ENCODE measurements at places on chromosomes 6 and 20.

GRCh38 chr6:90401933-90402830 is 105.5 kb upstream of the BACH2 start:
- DNase-seq: peak; percentile 71

DNA sequence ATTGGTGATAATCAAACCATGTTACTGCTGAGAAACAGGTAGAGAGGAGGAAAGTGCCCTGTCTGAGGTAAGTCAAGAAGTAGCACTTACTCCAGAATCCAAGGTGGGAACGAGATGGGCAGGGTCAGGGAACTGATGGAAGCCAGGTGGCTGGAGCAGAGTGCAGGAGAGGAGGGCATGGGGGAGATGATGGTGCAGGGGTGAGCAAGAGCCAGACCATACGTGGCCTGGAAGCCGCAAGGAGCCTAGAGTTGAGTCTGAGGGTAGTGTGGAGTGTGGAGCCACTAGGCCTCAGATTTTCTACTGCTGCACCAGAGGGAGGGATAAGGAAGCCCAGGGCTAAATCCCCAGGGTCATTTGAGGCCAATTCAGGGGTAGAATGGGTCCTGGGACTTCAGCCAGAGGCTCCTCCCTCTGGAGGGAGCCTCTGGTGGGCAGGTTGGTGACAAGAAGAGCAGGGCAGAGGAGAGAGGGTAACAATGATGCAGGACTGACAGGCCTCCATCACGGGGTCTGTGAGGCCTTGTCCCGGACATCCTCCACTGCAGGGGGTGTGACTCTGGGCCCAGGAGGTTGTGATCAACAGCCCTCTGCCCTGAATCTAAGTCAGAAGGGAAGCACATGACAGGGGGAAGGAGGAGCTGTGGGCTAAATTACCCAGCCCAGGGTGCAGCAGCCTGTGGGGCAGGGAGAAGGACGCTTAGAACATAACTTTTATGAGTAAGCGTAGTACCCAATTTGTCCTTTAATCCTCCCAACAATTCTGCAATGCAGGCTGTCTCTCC is 28.7 kb downstream of the COX4I2 start:
- peak; percentile 35 for DNase-seq

DNA sequence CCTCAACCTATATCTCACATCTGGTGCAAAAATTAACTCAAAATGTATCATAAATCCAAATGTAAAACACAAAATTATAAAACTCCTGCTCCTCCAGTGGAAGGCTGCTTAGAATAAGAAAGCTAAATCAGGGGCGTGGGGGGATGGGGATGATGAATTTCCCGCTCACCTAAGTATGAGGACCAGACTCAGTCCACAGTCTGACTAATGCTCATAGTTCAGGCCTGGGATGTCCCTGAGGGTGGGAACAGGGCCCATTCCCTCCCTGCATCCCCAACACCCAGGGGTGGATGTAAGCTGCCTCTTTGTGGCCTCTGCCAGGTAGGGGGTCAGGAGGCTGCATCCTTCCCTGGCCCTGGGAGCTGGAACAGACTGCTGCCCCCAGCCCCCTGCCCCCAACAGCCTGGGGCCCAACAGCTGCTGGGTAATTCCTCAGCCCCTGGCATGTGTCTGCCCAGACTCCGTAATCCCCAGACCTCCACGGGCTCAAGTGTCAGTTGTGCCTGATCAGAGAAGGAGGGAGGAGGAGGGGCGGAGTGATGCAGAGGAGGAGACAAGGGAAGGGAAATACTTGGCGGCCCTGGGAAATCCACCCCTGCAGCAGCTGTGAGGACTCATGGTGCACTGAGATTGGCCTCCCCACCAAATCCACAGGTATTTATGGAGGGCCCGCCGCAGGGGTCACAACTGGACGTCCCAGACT is 224.5 kb downstream of the PREX1 start:
- no peak for DNase-seq

DNA sequence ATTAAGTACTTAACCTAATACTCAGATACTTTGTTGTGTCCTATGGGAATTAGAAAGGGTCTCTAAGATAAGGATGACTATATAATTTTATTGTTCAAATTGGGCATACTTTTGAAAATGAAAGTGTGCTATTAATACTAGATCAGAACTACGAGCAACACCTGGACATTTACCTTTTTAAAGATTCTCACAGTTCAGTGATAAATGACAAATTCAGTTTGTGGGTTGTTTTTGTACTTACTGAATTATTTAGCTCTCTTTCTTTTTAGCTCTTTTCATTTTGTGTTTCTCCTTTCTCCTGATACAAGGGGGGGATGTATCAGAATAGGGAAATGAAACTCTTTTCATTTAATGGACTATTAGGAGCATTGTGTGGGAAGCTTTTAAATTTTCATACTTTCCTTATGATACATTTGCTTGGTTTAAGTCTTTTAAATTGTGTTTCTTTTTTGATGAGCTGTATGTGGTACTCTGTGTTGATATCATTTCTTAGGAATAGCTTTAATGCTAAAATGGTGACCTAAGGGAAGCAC is 47.5 kb downstream of the PHF3 start:
- no peak for DNase-seq

- no peak for DNase-seq
Observed at GRCh38 chr6:153328194-153328593, 197.1 kb upstream of the RGS17 start.

- no peak for DNase-seq
Observed at GRCh38 chr6:11760015-11760473, 18.6 kb downstream of the ADTRP start.

- no peak for DNase-seq
Observed at GRCh38 chr6:138410048-138410735, 6.2 kb downstream of the HEBP2 start.

GRCh38 chr6:87700397-87701343 is 1.4 kb downstream of the AKIRIN2 start:
- peak; percentile 70 for DNase-seq

DNA sequence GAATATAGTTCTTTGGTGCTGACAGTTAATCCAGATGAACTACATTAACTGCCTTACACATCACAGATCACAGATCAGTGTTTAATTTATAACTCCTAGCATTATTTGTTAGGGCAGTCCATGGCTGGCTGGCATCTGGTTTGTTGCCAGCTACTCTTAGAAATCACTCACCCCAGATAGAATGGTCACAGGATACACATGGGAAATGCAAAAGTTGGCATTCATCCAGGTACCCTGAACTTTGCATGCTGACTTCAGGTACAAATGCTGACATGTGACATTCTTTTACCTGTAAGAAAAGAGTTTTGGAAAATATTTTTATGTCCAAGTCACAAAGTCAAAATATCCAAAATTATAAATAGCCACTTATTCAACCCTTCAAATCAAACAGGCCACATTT is 20.2 kb downstream of the FBXL4 start:
- no peak for DNase-seq

DNA sequence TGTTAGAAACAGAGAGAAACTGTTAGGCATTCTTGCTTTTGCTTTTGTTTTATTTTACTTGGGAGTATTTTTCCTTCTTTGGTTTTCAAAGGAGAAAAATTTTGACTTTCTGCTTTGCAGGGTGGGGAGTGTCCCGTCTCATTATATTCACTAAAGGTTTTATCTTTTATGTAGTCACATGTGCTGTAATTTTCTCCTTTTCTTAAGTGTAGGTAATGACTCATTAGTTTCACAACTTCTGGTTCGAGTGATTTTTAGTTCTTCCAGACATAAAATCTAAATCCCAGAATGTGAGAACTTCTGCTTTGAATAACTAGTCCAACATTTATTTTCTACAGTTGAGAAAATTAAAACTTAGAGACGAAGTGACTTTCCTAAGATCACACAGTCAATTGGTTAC is 37.7 kb downstream of the ADGRF1 start:
- no peak for DNase-seq

- DNase-seq: peak; percentile 84
Observed at GRCh38 chr20:62143081-62143956, at the start of the genes PSMA7 and SS18L1. PSMA7 (minus strand) TSS chr20:62143394; CDS start chr20:62143303, 91 bp downstream. SS18L1 (plus strand) TSS chr20:62143769; CDS start chr20:62143821, 52 bp downstream.

DNA sequence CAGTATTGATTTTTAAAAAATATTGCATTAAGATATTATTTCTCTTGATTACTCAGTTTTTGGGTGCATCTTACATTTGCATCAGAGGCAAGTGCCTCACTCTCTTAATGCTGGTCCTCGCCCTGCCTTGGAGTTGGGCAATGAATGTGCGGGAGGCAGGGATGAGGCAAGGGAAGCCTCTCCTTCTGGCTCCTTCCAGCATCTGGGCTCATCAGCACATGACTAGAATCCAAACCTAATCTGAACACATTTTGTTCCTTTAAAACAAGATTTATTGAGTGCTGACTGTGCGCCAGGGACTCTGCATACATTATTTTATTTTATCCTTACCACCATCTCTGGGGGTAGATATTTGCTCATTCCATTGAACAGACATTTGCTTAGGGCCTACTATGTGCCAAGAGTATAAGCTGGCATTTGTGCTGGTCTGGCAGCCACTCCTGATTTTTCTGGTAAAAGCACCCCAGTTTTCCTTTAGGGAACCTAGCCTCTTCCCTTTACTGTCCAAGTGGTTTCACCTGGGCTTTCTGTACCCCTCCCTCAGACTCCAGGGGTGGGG is 71.9 kb upstream of the ZNFX1 start:
- no peak for DNase-seq

GRCh38 chr6:26474439-26474881 is 16.7 kb downstream of the BTN2A1 start:
- DNase-seq: no peak

DNA sequence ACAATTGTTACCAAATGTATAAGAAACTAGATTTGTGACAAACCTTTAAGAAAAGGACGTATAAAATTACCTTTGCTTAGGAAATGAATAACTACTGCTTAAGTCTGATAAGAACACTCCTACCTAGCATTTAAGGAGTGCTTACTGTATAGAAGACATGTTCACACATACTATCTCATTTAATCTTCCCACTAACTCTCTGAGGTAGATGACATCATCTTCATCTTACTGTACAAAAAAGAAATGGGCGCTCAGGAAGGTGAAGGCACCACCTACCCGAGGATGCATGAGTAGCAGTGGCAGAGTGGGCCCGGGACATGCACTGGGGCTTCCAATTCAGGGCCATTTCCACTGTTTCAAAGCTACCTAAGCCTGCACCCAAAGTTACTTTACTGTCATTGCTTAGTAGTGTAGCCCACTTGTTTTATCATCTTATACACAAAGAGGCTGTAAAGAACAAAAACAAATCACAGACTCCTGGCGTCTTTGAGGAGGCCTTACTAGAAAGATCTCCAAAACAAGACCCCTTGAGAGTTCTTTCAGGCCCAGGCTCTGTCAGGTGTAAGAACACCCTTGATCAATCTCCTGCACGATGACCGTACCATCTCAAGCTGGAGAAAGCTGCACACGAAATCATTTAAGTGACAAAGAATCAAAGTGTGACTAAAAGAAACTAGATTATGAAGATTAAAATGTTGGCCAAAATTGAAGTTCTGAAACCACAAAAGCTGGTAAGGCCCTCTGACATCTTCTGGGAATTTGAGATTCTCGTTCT is 128.0 kb downstream of the INSM1 start:
- DNase-seq: no peak

DNA sequence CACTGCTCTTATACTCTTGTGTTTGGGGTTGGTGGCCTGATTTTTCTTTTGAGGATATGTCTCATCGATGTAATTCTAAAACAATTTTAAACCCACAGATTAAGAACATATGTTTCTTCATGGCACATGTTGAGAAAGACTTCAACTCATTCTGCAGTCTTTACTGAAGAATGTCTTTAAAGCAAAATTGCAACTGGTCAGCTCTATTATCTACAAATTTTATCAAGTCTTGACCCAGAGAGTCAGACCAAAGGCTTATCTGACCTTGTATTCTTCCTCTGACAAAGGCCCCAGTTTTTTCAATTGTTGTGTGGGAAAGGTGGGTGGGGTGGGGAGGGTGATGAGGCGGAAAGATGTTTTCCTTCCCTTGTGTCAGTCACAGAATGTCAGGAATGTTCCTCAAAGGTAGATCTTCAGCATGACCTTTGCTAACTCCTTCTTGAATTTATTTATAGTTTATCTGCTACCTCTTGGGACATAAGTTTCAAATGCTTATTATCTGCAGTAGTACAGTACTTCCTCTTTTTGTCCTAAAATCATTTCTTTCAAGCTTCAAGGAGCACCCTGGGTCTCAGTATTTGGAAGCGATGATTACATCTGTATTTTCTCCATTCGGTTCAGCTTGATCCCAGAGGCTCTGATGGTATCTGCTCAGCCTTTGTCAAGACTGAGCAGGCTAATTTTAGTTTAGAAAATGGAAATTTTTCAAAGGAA is 63.2 kb upstream of the TIAM2 start:
- DNase-seq: no peak

DNA sequence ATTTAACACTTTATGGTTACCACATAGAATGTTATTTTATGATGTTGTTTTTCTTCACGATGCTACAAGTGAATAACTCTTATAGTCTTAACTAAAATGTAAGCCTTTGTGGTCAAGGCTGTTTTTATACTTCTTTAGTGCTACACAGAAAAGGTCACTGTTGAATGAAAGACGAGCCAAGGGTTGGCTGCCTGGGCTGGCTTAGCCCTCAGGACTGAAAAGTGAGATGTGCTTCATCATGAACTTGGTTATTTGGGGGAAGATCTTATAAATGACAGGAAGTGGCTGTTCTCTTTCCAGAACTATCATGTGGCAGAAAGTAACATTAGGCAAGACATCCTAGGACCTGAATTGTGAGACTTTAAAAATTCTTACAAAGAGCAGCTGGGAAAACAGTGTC is 404.0 kb downstream of the BTBD3 start:
- DNase-seq: no peak

DNA sequence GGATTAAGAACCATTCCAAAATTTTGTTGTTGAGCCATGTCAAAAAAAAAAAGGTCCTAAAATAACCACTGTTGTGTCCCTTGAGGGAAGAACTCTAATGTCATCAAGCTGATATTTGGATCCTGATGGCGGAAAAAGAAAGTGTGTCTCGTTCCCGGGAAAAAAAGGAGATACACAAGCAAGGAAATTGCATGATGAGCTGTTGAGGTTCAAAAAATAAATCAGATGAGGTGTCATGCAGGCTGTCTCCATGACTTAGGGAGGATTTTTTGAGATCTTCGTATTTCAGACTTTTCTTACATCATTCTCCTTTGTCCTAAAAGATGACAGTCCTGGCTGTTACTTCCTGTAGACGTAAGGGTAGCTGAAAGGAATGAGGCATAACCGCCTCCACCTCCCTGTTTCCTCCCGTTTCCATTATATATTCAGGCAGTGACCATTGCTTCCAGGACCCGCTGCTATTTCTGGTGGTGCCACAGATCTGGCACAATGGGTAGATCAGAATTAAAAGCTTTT is 117.3 kb upstream of the TNFAIP3 start:
- no peak for DNase-seq

Measured in CD4-positive, alpha-beta T cell treated with Interleukin-15 for 4 hours (primary cell).